ENCODE measurements at places on chromosomes 5 and 9.

DNA sequence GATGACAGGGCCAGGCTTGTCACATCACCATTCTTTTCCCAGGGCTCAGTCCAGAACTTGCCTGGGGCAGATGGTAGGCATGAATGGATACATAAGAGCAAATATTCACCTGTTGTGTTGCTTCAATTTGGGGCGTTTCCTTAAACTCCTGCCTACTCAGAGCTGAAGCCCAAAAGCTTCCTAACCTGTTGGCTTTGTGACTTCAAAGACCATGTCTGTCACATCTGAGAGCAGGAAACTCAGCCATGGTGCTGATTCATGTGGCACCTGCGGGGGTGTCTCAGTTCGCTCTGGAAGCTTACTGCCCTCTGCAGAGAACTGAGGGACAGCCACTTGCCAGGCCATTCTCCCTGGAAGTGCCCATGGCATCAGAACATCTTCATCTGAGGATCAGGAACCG is 246.6 kb downstream of the HSPA4 start:
- DNase-seq = no peak

- no peak for DNase-seq
These were observed 72.8 kb downstream of the INSL6 start for GRCh38 chr9:5112646-5113045.

DNA sequence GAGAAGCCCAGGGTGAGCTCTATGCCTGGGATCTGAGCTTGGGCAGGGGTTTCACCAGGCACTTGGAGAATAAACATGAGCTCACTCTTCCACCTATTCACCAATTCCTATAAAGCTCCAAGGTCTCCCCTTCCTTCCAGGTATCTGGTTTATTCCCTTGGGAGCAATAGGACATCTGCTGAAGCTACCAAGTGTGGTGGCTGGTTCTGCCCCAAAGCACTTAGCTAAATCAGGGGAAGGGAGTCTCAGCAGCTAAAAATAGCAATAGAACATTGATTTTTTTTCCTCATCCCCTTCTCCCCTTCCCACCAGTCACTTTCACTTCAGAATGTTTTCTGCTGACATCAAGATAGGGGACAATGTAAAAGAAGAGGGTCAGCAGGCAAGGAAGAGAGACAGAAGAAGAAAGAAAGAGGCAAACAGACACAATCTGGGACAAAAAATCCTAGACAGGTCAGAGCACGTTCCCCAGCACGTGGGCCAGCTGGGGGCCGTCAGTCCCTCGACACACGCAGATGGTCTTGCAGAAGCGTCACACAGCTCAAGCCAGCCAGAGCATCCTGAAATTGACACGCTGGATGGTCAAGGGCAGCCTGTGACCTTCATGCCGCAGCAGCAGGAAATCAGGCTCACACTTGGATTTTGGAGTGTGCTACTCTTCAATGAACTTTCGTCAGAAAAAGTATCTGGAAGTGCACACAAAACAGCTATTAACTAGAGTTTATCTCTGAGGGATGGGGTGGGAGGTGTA is 176.0 kb downstream of the ZNF608 start:
- no peak for DNase-seq

DNA sequence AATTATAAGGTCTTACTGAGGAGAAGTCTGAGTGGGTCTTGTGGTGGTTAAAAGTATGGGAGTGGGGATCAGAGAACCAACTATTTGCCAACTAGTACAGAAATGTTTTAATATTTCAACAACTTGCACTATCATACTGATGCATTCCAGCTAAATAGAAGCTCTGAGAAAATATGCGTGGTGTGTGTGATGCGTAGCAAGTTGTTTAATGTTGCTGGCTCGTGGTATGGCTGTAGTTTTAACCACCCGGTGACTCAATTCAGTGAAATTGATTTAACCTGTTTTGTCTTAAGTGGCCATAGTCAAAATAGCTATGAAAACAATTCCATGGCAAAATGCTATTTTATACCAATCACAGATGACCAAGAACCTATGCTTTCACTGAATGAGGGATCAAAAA is 176.5 kb upstream of the SLC24A2 start:
- DNase-seq = no peak

GRCh38 chr5:83991566-83992224 is 271.0 kb upstream of the HAPLN1 start:
- DNase-seq = no peak

- peak; percentile 72 for DNase-seq
These were observed 39.2 kb upstream of the NEK6 start for GRCh38 chr9:124218438-124218982.

All from A549 (cell line).